Hypothalamus (tissue), 51 donors: ENCODE measurements at places on chromosomes 3 and 15.
A peak's percentile ranks its signal among the peaks of the same experiment; 100 is the strongest.

GRCh38 chr3:46545818-46546630 is 20.1 kb downstream of the LRRC2 start:
- no peak for DNase-seq

- no peak for DNase-seq
Observed at GRCh38 chr3:128242818-128243601, 89.7 kb downstream of the EEFSEC start.

DNA sequence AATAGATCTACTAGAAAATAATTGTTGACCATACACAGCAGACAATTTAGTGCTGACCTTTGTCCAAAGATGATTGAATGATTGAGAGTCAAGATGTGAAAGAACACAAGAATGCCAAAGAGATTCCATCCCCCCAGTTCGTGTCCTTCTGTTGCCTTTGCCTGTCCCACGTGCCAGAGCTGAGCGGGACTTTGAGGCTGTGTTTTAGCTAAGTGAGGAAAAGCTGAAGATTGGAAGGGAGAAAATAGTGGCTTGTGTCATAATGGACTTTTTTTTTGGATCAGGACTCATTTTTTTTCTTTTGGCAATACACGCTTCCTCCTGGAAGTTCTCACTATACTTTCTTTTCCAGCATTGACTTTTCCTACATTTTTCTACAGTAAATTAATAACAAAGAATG is 206.6 kb upstream of the MDFIC2 start:
- DNase-seq, result no peak

DNA sequence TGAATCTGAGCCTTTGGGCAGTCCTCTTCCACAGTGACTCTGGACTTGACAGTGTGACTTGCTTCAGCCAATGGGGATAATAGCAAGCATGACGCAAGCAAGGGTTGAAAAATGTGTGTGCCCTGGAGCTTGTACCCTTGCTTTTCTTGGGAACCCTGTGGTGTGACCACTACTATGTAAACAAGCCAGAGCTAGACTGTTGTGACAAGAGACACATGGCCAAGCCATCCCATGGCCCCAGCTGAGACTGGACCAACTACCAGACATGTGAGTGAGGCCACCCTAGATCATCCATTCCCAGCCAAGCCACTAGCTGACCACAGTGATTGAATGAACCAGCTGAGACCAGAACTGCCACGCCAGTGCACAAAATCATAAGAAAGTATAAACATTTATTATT is 11.8 kb downstream of the MYO1E start:
- no peak for DNase-seq

DNA sequence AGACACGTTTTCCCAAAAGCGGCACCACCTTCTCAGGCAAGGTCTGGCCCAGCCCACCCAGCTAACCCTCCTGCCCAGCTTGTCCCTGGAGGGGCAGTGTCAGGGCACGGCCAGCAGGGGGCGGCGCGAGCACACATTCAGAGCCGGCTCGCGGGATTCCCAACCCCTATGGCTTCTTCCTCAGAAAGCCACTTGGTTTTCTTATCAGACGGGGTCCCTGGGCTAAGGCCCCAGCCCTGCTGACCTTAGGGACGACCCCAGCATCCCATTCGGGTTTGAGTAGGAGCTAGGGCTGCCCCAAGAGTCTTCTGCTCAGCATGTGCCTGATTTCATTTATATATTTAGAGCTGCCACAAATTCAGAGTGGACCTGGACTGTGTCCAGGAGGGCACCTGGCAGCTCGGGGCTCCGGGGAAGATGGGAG is 14.5 kb downstream of the RLBP1 start:
- DNase-seq, result peak; percentile 79

DNA sequence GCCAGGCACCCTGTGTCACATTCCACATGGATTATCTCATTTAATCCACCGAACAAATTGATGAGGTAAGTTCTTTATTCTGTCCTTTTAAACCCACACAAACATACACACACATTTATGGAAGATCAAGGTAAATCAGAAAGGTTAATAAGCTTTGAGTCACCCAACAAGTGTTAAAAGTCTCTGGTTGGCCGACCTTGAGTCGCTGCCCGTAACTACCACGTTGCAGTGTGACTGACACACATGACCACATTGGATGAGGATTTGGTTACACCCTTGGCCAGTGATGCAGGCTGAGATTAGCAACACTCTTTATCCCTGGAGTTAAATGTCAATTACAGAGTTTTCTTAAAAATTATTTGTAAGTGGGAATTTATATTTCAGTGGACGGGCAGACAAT is 19.2 kb downstream of the FOXP1 start:
- DNase-seq, result no peak

DNA sequence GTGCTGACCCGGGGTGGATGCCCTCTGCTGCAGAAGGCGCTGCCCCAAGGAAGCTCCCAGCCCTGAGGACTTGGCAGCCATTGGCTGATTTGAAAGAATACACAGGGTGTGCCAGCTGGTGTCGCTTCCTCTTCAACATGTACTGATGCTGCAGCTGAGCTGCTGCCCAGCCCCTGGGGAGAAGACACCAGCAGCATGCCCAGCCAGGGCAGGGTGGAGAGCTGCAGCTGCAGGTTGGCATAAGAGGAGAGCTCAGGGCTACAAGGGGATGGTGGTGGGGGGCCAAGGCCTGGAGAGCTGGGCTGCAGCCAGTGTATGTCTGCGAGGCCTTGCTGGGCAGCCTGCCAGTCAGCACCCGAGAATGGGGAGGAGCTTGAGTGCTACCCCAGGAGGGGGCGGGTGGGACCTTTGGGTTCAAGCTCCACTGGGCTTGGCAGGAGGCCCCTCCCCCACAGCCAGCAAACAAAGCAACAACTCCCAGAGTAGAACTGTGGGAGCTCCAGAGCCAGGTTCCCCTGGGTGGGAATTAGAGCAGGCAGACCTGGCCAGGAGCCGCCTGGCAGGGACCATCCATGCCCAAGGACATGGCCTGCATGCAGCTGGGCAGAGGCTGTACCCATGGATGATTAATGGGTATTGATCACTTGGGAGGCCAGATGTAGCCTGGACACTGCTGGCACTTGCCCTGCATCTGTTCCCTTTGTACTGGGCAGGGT is 9.2 kb upstream of the SEMA4B start:
- DNase-seq, result peak; percentile 87

DNA sequence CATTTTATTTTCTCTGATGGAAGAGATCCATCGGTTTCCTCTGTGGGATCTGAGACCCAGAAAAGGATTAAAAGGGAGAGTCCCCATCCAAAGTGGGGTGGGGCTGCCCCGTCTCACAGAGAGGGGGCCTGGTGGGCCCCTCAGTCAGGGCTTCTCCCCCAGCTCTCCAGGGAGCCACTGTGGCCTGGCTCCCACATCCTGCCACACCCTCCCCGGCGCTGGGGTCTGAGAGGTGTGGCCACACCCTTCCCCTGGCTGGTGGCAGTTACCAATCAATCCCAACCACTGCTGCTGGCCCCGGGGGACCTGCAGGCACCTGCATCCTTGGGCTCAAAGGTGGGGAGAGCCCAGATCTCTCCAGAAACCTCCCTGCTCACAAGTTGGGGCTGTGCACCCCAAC is 161.8 kb upstream of the IQSEC1 start:
- no peak for DNase-seq

DNA sequence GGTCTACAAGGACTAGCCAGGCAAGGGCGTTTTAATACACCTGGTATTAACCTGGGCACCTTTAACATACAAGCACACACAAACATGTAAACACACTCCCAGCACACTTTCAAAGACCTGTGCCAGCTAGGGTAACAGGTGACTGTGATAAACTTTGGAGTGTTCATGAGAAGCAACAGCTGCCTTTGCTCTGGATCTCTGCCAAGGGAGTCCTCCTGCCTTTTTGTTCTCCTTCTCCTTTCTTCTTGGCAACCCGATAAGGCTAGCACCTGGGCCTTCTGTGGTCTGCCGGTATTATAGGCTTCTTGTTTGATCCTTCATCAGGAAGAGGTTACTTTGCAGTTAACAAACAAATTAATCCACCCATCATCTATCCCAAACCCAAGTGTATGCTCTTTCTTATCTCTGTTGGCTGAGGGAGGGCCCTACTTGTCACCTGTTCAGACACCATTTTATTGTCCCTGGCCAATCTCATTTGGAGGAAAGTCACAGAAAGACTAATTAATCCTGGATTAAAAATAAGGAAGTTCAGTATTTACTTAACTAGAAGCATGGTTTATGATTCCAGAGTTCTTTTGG is at the start of gene RETNLB:
Gene RETNLB (minus strand): TSS at position 7 of the 579 bp plus-strand sequence. CDS start 225 bp downstream, outside the sequence.
- DNase-seq, result no peak

DNA sequence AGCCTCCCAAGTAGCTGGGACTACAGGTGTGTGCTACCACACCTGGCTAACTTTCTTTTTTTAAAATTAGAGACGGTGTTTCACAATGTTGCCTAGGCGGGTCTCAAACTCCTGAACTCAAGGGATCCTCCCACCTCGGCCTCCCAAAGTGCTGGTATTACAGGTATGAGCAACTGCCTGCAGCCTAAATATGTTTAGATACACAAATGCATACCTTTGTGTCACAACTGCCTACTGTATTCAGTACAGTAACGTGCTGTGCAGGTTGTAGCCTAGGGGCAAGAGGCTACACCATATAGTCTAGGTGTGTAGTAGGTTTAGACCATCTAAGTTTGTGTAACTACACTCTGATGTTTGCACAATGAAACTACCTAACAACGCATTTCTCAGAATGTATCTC is 9.5 kb upstream of the PAK6 start:
- DNase-seq, result no peak

- peak; percentile 27 for DNase-seq
Observed at GRCh38 chr3:13414040-13414729, 5.9 kb downstream of the NUP210 start.
